ENCODE measurements at places on chromosomes 1 and 21.

- DNase-seq, result no peak
These were observed 19.6 kb upstream of the C1orf174 start for GRCh38 chr1:3919706-3920105.

DNA sequence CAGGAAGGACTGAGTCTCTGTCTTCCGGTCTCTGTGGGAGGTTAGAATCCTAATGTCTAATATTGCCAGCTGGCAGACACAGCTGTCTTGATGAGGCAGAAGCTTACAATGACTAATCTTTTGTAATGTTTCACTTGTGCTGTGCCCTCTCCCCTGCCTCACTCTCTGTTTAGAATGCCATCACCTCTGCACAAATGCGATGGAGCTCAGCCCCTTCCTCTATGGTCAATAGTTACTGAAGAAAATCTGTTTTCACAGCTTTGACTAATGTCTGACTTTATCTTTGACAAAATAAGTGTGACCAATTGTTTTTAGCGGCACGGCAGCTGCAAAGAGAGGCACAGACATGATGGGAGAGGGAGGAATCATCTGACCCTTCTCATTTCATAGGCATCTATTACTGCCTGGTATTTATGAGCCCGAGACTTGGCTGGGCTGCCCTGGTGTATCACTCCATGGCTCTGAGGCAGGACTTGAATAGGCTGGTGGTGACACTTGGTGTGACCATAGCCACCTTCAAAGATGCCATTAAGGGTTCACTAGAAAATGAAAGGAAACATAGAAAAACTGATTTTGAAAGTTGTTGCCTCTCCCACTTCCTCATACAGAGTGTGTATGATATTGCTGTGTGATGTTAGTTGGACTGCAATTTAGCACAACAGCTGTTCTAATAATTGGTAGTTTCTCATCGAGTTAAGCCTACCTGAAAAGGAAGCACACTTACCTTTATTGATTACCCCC, 163.2 kb upstream of the NBPF11 start:
- no peak for DNase-seq

- DNase-seq, result no peak
These were observed 26.7 kb downstream of the MIS18A start for GRCh38 chr21:32252136-32252535.

DNA sequence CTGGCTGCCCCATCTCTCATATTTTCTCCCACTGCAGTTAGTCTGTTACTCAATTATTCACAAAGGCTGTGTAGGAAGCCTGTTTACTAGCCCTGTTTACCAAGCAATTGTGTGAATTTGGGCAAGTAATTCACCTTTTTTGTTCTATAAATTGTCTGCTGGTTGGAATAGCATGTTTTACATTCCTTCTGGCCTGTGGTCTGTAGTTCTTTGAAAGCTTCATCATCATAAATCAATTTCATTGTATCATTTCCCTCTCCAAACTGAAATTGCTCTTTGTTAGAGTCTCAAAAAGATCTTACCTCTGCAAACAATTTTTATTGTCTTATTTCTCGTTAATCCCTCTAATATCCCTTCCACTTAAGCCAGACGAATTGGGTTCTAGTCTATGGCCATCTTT, 1059.5 kb upstream of the ADGRL4 start:
- DNase-seq, result no peak

- DNase-seq, result no peak
These were observed 42.6 kb upstream of the CTPS1 start for GRCh38 chr1:40936931-40937339.

DNA sequence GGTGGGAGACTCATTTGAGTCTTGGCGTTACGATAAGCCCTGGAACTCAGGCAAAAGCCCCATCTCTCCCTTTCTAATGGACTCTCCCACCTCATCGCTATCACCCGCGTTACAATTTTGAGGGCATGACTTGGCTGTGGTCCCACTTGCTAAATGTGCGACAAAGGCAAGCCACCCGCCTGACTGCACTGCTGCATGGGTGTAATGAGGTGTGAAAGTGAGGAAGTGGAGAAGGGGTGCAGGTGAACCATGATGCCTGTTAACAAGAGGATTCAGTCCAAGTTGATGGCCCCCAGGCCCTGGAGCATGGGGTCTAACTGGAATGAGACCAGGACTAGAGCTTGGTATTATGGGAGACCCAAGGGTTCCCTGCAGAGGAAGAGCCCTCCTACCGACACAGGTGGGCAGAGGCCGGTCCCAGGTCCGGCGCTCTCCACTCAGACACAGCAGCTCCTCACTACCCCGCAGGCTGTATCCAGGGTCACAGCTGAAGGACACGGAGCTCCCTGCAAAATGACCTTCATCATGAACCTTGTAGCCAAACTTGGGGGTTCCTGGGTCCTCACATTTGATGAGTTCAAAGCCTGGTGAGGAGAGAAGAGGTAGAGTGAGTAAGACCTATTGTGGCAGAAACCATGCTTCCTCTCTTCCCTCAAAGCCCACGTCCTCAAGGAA, 165.4 kb upstream of the HMGB4 start:
- no peak for DNase-seq

DNA sequence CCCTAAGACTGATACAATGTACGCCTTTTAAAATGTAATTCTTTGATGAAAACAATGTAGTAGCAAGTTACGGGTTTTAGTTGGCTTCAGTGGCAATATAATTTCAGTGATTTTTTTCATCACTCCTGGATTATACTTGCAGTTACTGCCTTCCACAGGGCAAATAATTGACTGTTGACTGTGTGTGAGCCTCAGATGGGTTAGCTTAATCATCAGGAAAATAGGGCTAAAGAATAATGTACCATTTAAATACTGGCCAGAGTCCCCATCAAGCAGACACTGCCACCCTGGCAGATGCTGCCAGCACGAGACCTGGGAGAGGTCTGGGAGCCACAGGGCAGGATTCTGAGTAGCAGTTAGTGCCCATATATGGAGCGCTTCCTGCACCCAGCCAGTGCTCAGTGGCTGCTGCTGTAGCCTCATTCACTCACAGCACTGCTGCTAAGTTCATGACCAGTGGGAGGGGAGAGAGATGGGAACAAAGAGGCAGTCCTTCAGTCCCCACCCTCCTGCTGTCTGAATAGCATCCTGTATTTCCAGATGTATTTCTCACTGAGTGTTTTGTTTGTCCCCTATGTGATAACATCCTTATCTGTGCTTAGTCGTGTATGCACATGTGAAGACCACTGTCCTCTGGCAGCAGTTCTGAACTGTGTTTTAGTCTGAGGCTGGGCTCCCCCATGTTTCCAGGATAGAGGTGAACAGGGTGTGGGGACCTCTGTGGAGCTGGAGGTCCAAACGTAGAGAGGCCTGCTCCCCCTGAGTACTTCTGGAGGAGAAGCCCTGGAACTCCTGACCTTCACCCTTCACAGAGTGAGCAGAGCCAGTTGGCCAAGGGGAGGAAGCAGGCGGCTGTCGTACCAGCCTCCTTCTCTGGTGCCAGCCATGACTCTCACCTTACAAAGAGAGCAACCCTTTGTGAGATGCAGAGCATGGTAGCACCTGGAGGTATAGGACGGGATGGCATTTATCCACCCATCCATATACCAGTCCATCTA, 80.4 kb downstream of the ADARB1 start:
- no peak for DNase-seq

DNA sequence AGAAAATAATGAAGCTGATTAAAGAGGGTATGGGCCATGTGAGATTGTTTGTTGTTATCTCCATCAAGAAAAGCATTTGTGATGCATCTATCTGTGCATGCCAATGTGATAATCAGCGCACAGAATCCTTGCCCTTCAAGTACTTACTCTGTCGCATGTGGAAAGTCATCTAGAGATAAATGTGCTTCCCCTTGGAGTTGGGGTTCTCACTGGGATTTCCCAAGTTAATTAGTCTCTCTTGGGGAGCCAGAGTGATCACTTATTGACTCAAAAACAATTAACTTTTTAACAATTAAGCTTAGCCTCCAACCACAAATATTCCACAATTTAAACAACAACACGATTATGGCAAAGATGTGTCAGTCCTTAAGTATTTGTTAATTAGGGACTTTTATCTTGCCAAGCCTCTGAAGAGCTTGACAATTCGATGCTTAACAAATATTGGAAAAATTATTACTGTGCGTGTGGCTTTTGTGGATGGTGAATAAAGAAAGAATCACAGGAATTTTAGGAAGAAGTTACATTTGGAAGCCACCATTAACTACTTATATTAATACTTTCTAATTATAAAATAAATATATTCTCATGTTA, 17.5 kb downstream of the RHOU start:
- DNase-seq, result no peak

DNA sequence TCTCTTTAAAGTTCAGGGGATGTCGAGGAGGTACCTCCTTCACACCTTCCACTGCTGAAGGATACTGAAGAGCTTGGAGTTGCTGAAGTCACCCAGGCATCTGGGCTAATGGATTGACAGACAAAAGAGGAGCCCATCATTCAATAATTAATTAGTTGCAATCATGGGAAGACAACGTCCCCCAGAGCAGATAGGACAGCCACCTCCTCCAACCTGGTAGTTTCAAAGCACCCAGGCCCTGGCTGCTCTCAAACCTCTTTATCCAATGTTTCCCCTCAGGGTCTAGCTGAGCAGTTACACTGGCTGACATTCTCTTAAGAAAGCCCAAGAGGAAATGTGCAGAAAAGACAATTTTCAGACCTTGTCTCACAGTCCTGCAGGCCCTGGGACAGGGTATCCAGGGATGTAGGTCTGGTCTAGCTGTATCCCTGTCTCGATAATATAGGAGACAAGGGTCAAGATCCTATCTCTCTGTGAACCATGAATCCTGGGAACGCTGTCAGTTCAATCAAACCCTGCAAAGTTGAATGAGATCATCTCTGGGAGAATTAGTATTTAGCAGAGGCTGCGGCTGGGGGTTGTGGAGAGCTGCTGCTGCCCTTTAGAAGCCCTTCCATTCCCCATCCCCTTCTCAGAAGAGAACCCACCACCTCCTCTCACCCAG, 1.1 kb downstream of the TSPAN2 start:
- no peak for DNase-seq

- no peak for DNase-seq
These were observed 584.0 kb upstream of the TMPRSS15 start for GRCh38 chr21:18987520-18988026.

DNA sequence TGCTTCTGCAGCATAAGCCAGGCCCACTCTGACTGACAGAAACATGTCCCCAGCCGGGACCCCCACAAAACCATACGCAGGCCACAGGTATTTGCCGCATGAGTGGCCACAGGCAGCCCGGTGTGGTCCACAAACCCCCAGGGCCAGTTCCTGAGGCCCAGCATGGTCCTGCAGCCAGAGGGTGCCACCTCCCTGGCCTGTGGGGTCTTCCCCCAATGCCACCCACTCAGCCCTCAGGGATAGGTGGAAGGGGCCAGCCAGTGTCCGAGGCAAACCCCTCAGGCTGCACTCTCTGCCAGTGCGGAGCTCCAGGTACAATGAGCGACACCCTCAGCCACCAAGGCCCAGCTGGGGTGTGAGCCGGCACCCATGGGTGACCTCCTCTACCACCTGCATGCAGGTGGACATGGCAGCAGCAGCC, 43.5 kb downstream of the UBE2G2 start:
- no peak for DNase-seq

- DNase-seq, result no peak
These were observed 1.8 kb upstream of the CYB5R1 start for GRCh38 chr1:202968895-202969295.

DNA sequence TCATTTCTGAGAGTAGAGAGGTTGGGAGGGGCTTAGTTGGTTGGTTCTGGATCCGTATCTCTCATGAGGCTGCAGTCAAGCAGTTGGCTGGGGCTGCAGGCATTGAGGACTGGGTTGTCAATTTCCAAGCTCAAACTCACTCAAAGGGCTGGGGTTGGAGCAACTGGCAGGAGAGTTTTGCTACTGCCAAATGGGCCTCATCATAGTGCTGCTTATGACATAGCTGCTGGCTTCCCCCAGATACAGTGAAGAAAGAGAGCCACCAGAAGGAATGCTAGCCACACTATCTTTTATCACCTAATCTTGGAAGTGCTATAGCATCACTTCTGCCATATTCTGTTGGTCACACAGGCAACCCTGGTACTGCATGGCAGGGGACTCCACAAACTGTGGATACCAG, 363.5 kb upstream of the USP24 start:
- no peak for DNase-seq

DNA sequence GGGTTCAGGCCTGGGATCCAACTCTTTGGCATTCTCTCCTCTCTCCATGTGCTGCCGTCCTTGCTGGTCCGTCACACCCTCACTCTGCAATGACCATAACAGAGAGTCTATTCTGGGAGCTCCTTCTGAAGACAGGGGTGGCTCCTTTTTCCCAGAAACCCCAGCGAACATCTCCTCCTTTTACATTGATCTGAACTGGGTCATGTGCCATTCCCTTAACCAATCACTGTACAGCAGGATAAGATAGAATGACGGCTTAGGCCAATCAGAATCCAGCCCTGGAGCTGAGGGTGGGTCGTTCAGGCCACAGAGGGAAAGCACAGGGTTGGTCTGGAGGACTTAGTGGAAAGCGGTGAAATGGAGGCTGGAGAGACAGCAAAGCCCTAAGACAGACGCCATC, 740.1 kb downstream of the MATN1 start:
- DNase-seq, result no peak

GRCh38 chr1:205210756-205211168, 740 bp downstream of the DSTYK start:
- no peak for DNase-seq

DNA sequence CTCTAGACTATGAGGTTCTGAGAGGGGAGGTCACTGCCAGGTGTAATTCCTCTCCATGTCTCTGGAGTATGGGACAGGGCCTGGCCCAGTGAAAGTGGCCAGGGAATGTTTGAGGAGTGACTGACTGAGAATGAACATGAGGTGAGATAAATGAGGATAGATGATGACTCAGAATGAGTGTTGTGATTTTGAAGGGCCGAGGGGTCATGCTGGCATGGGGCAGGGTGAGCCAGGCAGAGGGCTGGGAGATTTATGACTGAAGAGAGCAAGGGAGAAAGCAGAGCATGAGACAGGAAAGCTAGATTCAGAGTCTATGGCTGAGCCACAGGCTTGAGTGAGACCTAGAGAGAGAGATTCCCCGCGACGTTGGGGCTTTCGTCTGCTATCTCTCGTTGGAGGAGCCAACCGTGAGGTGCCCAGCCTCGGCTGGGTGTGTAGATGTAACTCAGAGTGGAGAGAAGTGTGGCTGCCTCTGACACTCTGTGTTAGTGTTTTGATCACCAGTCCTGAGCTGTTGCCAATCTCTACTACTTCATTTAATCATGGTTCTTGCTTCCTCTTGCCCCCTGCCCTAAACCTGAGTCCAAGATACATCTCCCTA, 50.1 kb downstream of the FOXD2 start:
- no peak for DNase-seq

DNA sequence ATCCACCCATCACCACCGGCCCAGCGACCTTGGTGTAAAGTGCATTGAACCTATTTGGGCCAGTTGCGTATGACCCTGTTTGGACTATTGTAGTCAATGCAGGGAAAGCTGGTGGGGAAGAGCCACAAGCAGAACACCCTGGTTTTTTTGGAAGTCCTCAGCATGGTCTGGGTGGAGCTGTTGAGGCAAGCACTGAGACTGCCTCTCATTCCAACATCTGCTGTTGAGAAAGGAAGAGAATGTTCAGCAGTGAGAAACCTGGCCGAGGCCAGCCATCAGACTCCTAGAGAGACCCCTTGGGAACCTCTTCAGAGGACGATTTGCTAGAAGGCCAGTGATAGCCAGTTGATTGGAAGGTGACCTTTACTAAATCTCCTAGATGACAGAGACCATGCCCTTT, 183.0 kb downstream of the ZZZ3 start:
- DNase-seq, result no peak

Data from stimulated activated effector memory CD8-positive, alpha-beta T cell treated with anti-CD3 and anti-CD28 coated beads, Interleukin-12 subunit alpha, Interleukin-12 subunit beta, amount 100 ng/mL, for 72 hours (primary cell).